Thoracic aorta (tissue), 2 donors: ENCODE measurements at places on chromosomes 1 and 21. TPM values are rescaled to one million over a fixed set of nuclear protein-coding genes. Genes with fewer than 3 reads are reported as not detected.

GRCh38 chr1:36436821-36437220 lies 13.4 kb downstream of the OSCP1 start:
- no peaks in the 10 kb centered on the region for H3K27me3 ChIP-seq
- no peak overlapping the region for H3K4me3 ChIP-seq
- H3K27ac ChIP-seq, result no peak overlapping the region
- no peak for DNase-seq
- no peaks in the 10 kb centered on the region for H3K4me1 ChIP-seq
- H3K36me3 ChIP-seq, result no peaks in the 10 kb centered on the region

- no peak overlapping the region for H3K27ac ChIP-seq
- no peak overlapping the region for H3K4me3 ChIP-seq
- peaks cover 8% of the 10 kb centered on the region for H3K4me1 ChIP-seq
- DNase-seq, result no peak
- H3K36me3 ChIP-seq, result no peaks in the 10 kb centered on the region
- no peaks in the 10 kb centered on the region for H3K27me3 ChIP-seq
These were observed 95.9 kb downstream of the HHIPL2 start for GRCh38 chr1:222452031-222452430.

DNA sequence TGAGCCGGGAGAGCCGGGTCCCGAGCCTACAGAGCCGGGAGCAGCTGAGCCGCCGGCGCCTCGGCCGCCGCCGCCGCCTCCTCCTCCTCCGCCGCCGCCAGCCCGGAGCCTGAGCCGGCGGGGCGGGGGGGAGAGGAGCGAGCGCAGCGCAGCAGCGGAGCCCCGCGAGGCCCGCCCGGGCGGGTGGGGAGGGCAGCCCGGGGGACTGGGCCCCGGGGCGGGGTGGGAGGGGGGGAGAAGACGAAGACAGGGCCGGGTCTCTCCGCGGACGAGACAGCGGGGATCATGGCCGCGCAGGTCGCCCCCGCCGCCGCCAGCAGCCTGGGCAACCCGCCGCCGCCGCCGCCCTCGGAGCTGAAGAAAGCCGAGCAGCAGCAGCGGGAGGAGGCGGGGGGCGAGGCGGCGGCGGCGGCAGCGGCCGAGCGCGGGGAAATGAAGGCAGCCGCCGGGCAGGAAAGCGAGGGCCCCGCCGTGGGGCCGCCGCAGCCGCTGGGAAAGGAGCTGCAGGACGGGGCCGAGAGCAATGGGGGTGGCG lies 371 bp downstream of the ARID1A start:
- peaks cover 56% of the 10 kb centered on the region for H3K4me1 ChIP-seq
- H3K27ac ChIP-seq, result peak overlapping the region; percentile 91
- H3K4me3 ChIP-seq, result peak overlapping the region; percentile 94
- H3K36me3 ChIP-seq, result no peaks in the 10 kb centered on the region
- DNase-seq, result no peak

DNA sequence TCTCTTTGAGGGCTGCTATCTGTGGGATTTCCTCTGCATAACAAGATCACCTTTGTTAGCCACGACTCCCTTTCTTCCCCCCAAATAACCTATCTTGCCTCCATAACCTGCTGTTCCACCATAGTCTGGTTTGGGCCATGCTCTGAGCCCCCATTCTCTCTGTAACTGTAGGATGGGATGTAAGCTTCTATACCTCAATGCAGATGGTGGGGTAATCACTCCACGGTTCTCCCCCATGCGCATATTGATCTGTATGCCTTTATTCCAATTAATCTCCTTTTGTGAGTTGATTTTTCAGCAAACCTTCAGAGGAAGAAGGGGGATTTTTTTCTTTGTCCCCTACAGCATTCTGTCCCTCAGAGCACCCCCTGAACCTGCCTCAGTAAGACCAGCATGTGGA lies 170.1 kb upstream of the IRF2BP2 start:
- no peak for DNase-seq
- H3K27me3 ChIP-seq, result no peaks in the 10 kb centered on the region
- no peaks in the 10 kb centered on the region for H3K36me3 ChIP-seq

The CFAP74 gene
- total RNA-seq, result not detected

- H3K27me3 ChIP-seq, result no peaks in the 10 kb centered on the region
- H3K4me1 ChIP-seq, result no peaks in the 10 kb centered on the region
- no peak for DNase-seq
- no peaks in the 10 kb centered on the region for H3K36me3 ChIP-seq
These were observed 120.3 kb upstream of the TMPRSS2 start for GRCh38 chr21:41628256-41628655.

GRCh38 chr1:208534599-208534897 lies 290.4 kb upstream of the PLXNA2 start:
- no peaks in the 10 kb centered on the region for H3K4me1 ChIP-seq
- DNase-seq, result no peak
- H3K27ac ChIP-seq, result no peak overlapping the region
- H3K27me3 ChIP-seq, result no peaks in the 10 kb centered on the region

The FMO2 gene
- 292 TPM for total RNA-seq

DNA sequence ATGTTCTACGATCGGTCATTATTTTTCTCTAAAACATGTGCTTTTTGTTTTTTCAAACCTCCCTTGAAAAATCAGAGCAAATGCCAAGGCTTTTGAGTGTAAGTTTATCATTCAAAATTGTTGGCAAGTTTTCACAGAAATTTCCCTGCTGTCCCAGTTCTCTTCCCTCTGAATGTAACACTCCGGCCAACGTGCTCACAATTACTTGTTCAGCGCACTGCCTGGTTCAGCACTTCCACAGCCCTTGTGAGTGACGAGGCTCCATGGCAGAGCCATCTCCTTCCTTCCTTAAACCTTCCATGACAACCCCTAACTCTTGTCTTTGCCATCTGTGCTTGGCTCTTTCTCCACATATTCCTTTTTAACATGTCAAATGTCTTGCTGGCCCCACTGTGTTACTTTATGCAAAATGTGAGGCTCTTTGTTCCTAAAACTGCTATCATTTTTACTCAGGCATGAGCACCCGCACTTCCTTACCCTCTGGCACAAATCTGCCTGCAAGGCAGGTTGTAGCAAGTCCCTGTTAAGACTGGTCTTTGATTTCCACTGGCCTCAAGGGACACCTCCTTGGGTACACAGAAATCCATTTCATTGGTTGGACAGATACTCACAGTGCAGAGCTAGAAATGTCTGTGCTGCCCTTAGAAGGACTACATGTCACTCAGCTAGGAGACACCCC lies 142.8 kb downstream of the HUNK start:
- H3K27ac ChIP-seq, result no peak overlapping the region
- H3K36me3 ChIP-seq, result no peaks in the 10 kb centered on the region
- DNase-seq, result no peak
- H3K27me3 ChIP-seq, result no peaks in the 10 kb centered on the region

- H3K27me3 ChIP-seq, result no peaks in the 10 kb centered on the region
- H3K27ac ChIP-seq, result no peak overlapping the region
- no peaks in the 10 kb centered on the region for H3K4me1 ChIP-seq
These were observed 28.7 kb downstream of the NBPF3 start for GRCh38 chr1:21468599-21468998.

The IPP gene
- total RNA-seq, result 10.2 TPM

The SLC41A1 gene
- total RNA-seq, result 26.7 TPM

- no peak overlapping the region for H3K27ac ChIP-seq
- H3K4me1 ChIP-seq, result peaks cover 2% of the 10 kb centered on the region
- no peaks in the 10 kb centered on the region for H3K27me3 ChIP-seq
- no peak overlapping the region for H3K4me3 ChIP-seq
- no peaks in the 10 kb centered on the region for H3K36me3 ChIP-seq
These were observed 65.9 kb downstream of the DNTTIP2 start for GRCh38 chr1:93813076-93813475.

DNA sequence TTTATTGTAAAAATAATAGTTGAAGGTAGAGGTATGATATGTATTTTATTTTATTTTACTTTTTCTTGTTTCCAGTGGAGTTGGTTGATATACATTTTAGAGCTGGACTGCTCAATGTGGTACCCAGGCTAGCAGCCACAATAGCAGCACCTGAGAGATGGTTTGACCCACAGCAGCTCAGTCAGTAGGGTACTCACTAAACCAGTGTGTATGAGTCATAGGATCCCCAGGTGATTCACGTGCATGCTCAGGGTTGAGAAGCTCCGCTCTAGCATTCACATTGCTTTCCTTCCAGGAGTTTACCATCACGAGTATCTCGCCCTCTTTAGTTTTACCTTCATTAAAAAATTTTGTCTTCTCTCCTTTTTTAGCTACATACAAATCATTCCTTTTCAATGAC lies 96.0 kb upstream of the PAXBP1 start:
- H3K4me1 ChIP-seq, result no peaks in the 10 kb centered on the region
- H3K36me3 ChIP-seq, result no peaks in the 10 kb centered on the region
- no peak overlapping the region for H3K27ac ChIP-seq

The C8B gene
- total RNA-seq, result not detected

DNA sequence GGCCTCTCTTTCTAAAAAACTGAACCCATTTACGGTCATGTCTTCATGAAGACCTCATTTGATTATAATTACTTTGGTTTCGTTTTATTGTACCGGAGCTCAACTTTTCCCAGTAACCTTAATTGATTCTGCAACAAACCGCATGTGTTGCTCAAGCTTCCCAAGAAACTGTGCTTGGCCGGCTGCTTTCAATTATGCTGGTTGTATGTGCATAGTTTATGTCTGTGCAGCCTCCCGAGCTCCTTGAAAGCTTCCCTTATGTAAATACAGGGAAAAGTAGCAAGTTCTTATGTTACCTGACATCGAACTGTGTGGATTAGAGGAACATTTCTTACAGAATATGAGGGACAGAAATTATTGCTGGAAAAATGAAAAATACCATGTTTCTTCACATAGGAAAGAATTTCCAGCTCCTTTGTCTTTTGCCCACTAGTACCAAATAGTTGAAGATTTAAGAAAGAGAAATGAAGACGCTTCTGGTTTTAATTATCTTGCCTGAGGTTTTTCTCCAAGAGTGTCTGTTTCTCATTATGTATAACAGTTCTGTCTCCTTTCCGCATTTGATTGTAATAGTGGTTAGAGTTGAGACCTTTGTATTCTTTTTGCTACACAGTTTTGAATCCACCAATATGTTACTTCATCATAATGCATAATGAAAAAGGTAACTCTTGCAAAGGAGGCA lies 2.1 kb downstream of the VCAM1 start:
- H3K27ac ChIP-seq, result no peak overlapping the region
- H3K27me3 ChIP-seq, result no peaks in the 10 kb centered on the region
- no peaks in the 10 kb centered on the region for H3K4me1 ChIP-seq
- H3K4me3 ChIP-seq, result peak overlapping the region; percentile 44
- no peak for DNase-seq
- H3K36me3 ChIP-seq, result no peaks in the 10 kb centered on the region

- peaks cover 10% of the 10 kb centered on the region for H3K36me3 ChIP-seq
- H3K4me1 ChIP-seq, result peaks cover 39% of the 10 kb centered on the region
These were observed 3.1 kb downstream of the TINAGL1 start for GRCh38 chr1:31579374-31579773.

DNA sequence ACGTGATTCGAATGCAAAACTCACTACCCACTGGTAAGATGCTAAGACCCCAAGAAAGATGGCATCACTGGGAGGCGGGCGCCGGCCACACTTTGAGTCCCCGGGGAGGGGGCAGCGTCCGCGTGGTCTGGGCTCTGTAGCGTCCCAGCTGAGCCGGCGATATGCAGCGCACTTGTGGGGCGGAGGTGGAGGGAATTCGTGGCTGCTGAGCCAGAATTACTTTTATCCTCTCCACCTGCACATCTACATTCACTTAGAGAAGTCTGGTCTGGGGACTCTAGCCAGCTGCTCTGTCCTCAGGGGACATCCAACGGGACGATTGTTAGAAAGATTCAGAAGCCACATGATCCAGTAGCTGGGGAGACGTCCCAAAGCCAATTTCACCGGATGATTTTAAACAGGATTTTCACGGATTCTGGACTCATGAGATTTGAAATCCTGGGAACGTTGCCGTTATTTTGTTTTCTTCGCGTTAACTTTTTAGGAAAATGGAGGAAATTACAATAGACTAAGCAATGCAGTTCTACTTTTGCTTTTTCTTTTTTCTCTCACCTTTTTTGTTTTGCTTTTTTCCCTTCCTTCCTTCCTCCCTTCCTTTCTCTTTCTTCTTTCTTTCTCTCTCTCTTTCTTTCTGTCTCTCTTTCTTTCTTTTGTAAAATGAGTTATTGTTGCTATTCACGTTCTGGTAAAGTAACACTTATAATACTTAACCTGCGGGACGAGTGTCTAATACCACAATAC lies 1.3 kb downstream of the JAM2 start:
- H3K36me3 ChIP-seq, result no peaks in the 10 kb centered on the region
- peaks cover 10% of the 10 kb centered on the region for H3K4me1 ChIP-seq
- H3K4me3 ChIP-seq, result peak overlapping the region; percentile 88
- no peaks in the 10 kb centered on the region for H3K27me3 ChIP-seq
- DNase-seq, result no peak

GRCh38 chr1:45569962-45570581 lies 13.8 kb upstream of the NASP start:
- peaks cover 28% of the 10 kb centered on the region for H3K36me3 ChIP-seq
- H3K4me1 ChIP-seq, result no peaks in the 10 kb centered on the region
- H3K27me3 ChIP-seq, result no peaks in the 10 kb centered on the region
- no peak overlapping the region for H3K4me3 ChIP-seq

GRCh38 chr1:183812686-183813569 lies 8.0 kb downstream of the RGL1 start:
- H3K4me1 ChIP-seq, result peaks cover 38% of the 10 kb centered on the region
- DNase-seq, result no peak
- no peaks in the 10 kb centered on the region for H3K27me3 ChIP-seq
- H3K36me3 ChIP-seq, result no peaks in the 10 kb centered on the region

GRCh38 chr21:43188592-43189210 lies 19.9 kb downstream of the CRYAA start:
- peaks cover 9% of the 10 kb centered on the region for H3K4me1 ChIP-seq
- no peaks in the 10 kb centered on the region for H3K27me3 ChIP-seq
- DNase-seq, result no peak
- no peaks in the 10 kb centered on the region for H3K36me3 ChIP-seq
- H3K4me3 ChIP-seq, result peak overlapping the region; percentile 24
- H3K27ac ChIP-seq, result no peak overlapping the region

GRCh38 chr1:171468120-171468750 lies 17.1 kb upstream of the PRRC2C start:
- no peaks in the 10 kb centered on the region for H3K27me3 ChIP-seq
- no peaks in the 10 kb centered on the region for H3K36me3 ChIP-seq
- peak overlapping the region; percentile 84 for H3K27ac ChIP-seq
- H3K4me3 ChIP-seq, result peak overlapping the region; percentile 37

The CLDN17 gene
- not detected for total RNA-seq

DNA sequence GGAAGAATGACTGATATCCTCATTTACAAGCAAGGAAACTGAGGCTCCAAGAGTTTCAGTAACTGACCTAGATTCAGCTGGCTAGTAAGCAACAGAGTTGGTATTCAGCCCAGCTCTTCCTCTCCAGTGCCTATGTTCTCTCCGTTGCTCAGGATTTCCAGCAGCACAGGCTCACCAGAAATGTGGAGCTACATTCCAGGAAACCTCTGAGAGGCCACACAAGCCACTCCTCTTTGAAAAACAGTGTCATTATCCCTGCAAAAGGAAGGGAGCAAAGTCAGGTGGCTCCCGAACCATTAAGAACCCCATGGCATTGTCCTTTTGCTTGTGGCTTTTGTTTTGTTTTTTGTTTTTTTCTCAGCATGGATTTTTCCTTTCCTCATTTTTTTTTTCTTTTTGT lies 40.6 kb upstream of the DUSP10 start:
- H3K4me3 ChIP-seq, result no peak overlapping the region
- no peaks in the 10 kb centered on the region for H3K4me1 ChIP-seq
- DNase-seq, result no peak
- no peak overlapping the region for H3K27ac ChIP-seq

- H3K27ac ChIP-seq, result no peak within 1 kb of the TSS
- no peaks in the 10 kb centered on the region for H3K36me3 ChIP-seq
- H3K27me3 ChIP-seq, result no peaks in the 10 kb centered on the region
These were observed at the start of gene MCOLN3 for GRCh38 chr1:85048296-85049064. TSS of gene MCOLN3 (minus strand) at chr1:85048500. CDS start at chr1:85045360, 3,140 bp downstream.

- H3K27me3 ChIP-seq, result no peaks in the 10 kb centered on the region
- no peak overlapping the region for H3K4me3 ChIP-seq
- no peak overlapping the region for H3K27ac ChIP-seq
- no peak for DNase-seq
- peaks cover 11% of the 10 kb centered on the region for H3K4me1 ChIP-seq
- H3K36me3 ChIP-seq, result no peaks in the 10 kb centered on the region
These were observed 118.8 kb downstream of the NEK7 start for GRCh38 chr1:198275597-198275996.

The BCAN gene
- total RNA-seq, result 0.54 TPM

The DNASE2B gene
- total RNA-seq, result not detected

The NPHS2 gene
- not detected for total RNA-seq
